Activated CD4-positive, alpha-beta T cell treated with anti-CD3 and anti-CD28 coated beads, Interleukin-10, Interleukin-2, amounts not matched to agents 100 ng/mL and 50 ng/mL, durations not matched to agents 16 hours and 8 hours (primary cell): ENCODE measurements at places on chromosomes 11 and 22.

DNA sequence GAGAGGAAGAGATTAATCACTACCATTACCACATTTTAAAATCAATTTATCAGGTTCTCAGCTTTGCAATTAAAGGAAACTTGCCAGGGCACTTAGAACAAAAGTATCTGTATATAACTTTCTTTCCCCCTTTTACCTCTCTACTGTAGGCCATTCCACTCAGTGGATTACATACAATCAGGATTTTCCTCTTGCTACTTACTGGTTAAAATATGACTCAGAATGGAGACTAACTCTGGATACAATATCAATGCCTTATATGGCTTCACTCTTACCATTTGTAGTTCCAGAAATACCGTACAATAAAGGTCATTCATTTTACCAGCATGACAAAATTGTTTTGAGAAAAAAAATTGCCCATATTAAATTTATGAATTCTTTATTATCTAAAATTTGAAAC is 706.8 kb downstream of the KCNA4 start:
- DNase-seq: no peak

- DNase-seq: no peak
Observed at GRCh38 chr11:40688369-40688768, 771.1 kb downstream of the LRRC4C start.

- DNase-seq: no peak
Observed at GRCh38 chr11:95289378-95290101, 58.5 kb upstream of the SESN3 start.

DNA sequence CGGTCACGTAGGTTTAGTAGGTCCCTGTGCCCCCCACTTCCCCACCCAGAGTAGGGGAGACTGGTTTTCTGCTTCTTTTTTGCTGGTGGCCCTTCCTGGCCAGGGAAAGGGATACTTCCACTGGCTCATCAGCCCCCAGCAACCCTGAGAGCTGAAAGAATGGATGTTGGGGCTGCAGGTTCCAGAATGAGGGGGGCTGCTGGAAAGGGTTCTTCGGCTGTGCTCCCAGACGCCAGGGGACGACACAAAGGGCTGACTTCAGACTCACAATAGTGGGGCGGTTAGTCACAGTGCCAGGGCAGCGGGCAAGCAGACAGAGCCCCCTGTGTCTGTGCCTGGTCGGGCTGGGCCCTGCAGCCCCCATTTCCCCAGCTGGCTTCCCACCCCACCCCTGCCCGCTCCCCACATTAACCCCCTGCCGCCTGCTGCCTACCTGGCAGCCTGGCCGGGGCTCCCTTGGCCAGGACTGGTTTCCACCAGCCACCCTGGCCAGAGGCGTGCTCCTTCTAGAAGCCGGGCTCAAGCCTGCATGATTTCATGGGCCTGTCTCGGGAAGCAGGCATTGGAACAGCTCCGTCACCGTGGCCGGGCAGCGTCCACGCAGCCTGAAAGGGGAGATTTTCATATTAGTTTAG is 79.1 kb upstream of the WNT7B start:
- DNase-seq: no peak

- DNase-seq: peak; percentile 76
Observed at GRCh38 chr11:503179-503981, 3.7 kb downstream of the RNH1 start.

GRCh38 chr11:124798991-124799347 is 1.2 kb downstream of the MSANTD2 start:
- DNase-seq: peak; percentile 22

- DNase-seq: no peak
Observed at GRCh38 chr11:116302756-116303155, 470.0 kb downstream of the BUD13 start.

DNA sequence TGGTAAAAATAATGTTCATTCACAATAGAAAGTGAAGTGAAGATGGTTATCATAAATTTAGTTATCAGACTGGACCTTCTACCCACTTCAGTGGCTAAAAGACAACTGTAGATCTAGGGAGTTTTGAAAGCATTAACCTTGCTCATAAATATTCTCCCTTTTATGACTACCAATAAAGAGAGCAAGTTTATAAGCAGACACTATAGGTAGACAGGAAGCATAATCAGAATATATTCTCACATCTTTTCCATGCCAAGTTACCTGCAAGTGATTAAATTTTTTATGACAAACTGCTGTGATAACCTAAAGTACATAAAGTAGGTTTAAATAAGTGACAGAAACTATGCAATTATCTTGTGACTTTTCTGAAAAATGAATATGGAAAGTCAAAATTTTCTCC is 62.5 kb downstream of the LUZP2 start:
- no peak for DNase-seq

GRCh38 chr11:34495724-34496377 is 17.7 kb downstream of the ELF5 start:
- no peak for DNase-seq
